Motor neuron (in vitro differentiated cells): ENCODE measurements at places on chromosomes 6 and 20.

DNA sequence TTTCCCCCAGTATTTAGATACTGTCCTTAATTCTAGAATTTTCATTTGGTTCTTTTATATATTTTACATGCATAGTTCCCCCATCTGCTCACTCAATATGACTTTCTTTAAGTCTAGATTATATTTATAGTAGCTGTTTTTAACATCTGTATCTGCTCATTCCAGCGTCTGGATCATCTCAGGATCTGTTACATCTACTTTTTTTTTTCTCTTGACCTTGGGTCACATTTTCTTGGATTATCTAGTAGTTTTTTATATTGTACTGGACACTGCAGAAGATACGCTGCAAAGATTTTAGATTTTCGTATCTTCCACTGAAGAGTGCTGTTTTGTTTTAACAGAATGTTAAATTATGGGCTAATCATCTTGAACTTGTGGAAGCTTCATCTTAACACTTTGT is 20.7 kb downstream of the RAB22A start:
- ATAC-seq: no peak

GRCh38 chr6:132213732-132214131 is 187.5 kb downstream of the MOXD1 start:
- ATAC-seq: no peak

DNA sequence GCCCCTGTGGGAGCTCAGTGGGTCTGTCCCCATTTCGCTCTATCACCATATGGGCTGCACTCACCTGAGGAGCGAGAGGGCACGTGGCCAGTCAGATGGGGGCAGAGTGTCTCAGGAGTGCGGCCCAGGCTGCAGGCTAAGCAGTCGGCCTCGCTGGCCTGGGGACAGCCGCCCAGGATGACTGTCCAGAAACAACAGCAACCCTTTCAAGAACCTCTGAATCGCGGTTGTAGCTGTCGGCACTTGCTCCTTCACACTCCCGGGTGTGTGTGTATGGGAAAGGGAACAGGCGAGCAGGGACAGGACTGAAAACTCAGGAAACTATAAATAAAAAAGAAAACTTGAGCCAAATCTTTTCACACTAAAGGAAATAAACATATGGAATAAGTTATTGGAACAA is 63.1 kb downstream of the TFAP2A start:
- ATAC-seq: no peak

GRCh38 chr20:1397710-1398109 is 4.9 kb upstream of the FKBP1A start:
- no peak for ATAC-seq

- ATAC-seq: peak; percentile 46
These were observed 191.5 kb downstream of the CDH4 start for GRCh38 chr20:61443443-61444126.

- ATAC-seq: no peak
These were observed 538.5 kb downstream of the CD83 start for GRCh38 chr6:14656078-14656521.

- peak; percentile 15 for ATAC-seq
These were observed 529.3 kb downstream of the QKI start for GRCh38 chr6:163943607-163944385.
